SJSA1 (cell line): ENCODE measurements at places on chromosomes 5 and 9. TPM values are rescaled to one million over a fixed set of nuclear protein-coding genes. Genes with fewer than 3 reads are reported as not detected.

- H3K27ac ChIP-seq: peak overlapping the region; percentile 84
- H3K4me3 ChIP-seq: peak overlapping the region; percentile 68
- no peak for DNase-seq
- peaks cover 3% of the 10 kb centered on the region; the same call in 1 of the 2 replicates for H3K36me3 ChIP-seq
- no peaks in the 10 kb centered on the region for H3K27me3 ChIP-seq
Observed at GRCh38 chr5:60699288-60699608, 718 bp downstream of the DEPDC1B start.

GRCh38 chr9:68515326-68516017, 25.2 kb downstream of the TMEM252 start:
- no peak overlapping the region for H3K27ac ChIP-seq
- no peaks in the 10 kb centered on the region for H3K36me3 ChIP-seq
- DNase-seq: no peak
- H3K4me1 ChIP-seq: no peaks in the 10 kb centered on the region

DNA sequence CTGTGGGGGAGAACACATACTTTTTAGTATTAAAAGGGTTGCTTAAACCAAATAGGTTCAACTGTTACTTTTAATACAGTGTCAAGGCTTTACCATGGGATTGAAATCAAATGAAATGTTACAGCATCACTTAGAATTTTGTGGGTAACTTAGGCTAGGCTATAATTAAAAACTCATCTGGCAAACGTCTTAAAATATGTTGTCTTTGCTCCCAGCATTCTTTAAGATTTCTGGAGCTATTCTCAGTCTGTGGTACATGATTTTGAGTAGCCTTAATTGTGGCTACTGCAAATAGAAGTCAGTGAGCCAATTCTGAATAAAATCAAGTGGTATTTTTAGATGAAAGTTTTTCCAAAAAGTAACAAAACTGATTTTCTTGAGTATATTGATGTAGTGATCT, 30.7 kb downstream of the UHRF2 start:
- H3K36me3 ChIP-seq: no peaks in the 10 kb centered on the region
- H3K4me3 ChIP-seq: no peak overlapping the region
- H3K27ac ChIP-seq: no peak overlapping the region
- no peaks in the 10 kb centered on the region for H3K27me3 ChIP-seq
- DNase-seq: no peak
- no peaks in the 10 kb centered on the region for H3K4me1 ChIP-seq

- no peak overlapping the region for H3K4me3 ChIP-seq
- H3K27ac ChIP-seq: no peak overlapping the region
- no peaks in the 10 kb centered on the region for H3K4me1 ChIP-seq
- H3K27me3 ChIP-seq: 0 out of 2 replicates have a peak, but pooled peaks cover 4% of the 10 kb centered on the region
- no peak for DNase-seq
Observed at GRCh38 chr9:126131066-126132010, 195.3 kb upstream of the MVB12B start.

- no peaks in the 10 kb centered on the region for H3K4me1 ChIP-seq
- H3K4me3 ChIP-seq: no peak overlapping the region
- H3K27me3 ChIP-seq: no peaks in the 10 kb centered on the region
- H3K36me3 ChIP-seq: no peaks in the 10 kb centered on the region
- no peak for DNase-seq
Observed at GRCh38 chr5:26390608-26391007, 647.8 kb downstream of the CDH9 start.

The AQP7 gene
- not detected in 2 replicates for total RNA-seq

The PCDHB6 gene
- 0.29 and 0.50 TPM in 2 replicates for total RNA-seq

The CNTNAP3 gene
- 0.13 TPM in 1 of 2 replicates, not detected in the other for total RNA-seq

The C9orf85 gene
- total RNA-seq: 12.2 and 13.2 TPM in 2 replicates

The ADAMTS12 gene
- total RNA-seq: 3.9 and 9.1 TPM in 2 replicates

The PLEKHG4B gene
- 0.03 and 0.34 TPM in 2 replicates for total RNA-seq

The PDE8B gene
- not detected in 2 replicates for total RNA-seq

The SLC4A9 gene
- total RNA-seq: not detected in 2 replicates
